Cortex of kidney (tissue), 1 donor: ENCODE measurements at places on chromosomes 12 and 14.

DNA sequence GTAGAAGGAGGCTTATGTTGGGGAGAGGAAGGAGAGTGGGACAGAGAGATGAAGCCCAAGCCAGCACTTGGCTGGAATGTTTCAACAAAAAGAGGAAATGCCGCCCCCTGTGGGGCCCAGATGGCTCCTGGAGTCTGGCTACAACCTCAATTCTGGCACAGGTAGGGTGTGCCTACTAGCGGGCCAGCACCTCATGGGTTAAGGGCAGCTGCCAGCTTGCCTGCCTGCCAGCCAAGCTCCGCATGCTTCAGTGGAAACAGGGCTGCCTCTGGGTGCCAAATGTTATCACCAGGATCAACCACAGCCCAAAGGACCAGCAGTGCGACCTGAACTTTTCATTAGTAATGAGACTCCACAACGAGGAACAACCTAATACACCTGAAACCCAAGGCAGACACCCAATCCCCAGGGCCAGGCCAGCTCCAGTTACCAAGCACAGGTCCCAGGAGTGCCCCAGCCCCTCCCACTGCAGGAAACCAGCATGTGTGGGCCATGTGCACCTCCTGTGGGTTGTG, 11.3 kb downstream of the RAB15 start:
- DNase-seq: no peak

GRCh38 chr12:68034567-68034966, 45.3 kb downstream of the IFNG-AS1 start:
- DNase-seq: no peak

- no peak for DNase-seq
Observed at GRCh38 chr12:89750389-89751351, 42.0 kb upstream of the ATP2B1 start.

DNA sequence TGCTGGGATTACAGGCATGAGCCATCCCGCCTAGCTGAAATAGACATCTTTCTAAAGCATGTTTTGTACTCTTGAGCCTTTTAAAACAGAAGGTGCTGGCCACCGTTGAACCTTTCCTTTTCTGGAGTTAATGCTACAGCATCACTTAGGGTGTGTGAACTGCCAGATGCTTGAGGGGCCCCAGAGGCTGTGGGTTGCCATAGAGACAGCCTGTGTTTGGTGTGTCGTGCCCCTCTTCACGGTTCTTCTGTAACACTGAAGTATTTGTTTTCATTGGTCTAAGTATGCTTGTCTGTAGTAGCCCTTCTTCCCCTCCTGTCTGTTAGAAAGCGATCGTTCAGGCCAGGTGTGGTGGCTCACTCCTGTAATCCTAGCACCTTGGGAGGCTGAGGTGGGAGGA, 30.8 kb downstream of the PLEKHG3 start:
- DNase-seq: no peak

DNA sequence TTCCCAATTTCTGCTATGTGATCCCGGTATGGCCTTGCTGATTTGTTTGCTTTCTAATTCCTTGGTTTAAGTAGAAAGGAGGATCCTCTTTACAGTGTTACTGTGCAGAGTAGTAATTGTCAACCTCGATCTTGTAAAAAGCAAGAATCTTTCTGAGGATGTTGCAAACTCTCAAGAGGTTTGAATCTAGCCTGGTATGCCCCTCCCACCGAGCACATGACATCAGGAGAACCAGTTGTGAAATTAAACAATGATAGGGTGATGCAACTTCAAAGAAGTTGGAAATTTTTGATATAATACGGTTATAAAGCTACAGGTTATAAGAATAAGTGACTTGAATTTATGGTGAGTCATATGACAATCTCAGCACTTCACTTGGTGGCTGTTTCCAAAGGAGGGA, 35.0 kb upstream of the FUT8 start:
- DNase-seq: no peak

DNA sequence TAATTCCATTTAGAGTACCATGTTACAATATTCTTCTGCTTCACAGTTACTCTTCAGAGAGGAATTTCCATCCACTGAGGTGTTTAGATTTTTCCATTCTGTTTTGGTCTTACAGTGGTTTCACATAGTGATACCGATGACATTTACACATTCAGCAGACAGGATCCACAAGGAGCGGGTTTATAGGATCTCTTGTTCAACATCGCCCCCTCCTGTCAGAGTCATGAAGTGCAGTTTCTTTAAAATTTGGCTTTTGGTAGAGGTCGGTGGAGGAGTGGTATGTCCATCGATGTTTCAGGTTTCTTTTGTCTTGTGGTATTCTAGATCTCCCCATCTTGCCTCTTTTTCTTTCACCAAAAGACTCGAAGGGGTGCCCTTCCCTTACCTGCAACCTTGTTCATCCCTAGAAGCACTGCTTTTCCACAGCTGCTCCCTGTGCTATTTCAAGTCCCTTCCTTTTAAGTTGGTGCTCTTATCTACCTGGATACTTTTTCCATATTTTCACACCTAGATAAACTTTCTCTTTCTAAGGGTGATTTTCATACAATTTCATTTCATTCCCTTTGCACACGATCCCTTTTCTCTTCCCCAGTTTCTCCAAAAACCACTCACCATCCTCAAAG, 181.3 kb downstream of the ITPR2 start:
- DNase-seq: no peak

GRCh38 chr12:19026614-19027488, 102.7 kb upstream of the PLEKHA5 start:
- no peak for DNase-seq

DNA sequence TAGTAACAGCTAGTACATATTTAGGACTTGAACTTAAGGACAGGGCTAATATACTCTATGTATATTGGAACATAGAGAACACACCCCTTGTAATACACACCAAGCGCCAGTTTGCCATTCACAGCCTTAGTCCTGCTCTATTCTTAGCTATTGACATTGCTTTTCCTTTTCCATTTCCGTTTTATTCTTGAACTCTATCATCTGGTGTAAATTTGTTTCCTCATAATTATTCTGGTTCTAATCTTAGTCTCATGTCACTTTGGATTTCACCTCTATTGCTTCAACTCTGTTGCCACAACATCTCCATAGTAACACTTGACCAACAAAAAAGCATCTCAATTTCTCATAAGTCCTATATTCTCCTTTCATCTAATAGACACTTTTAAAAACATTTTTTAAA, 225.7 kb downstream of the PHLDA1 start:
- no peak for DNase-seq

GRCh38 chr12:13181375-13182070, 15.0 kb upstream of the EMP1 start:
- DNase-seq: no peak

GRCh38 chr14:23660290-23661226, 24.4 kb downstream of the DHRS2 start:
- DNase-seq: no peak

DNA sequence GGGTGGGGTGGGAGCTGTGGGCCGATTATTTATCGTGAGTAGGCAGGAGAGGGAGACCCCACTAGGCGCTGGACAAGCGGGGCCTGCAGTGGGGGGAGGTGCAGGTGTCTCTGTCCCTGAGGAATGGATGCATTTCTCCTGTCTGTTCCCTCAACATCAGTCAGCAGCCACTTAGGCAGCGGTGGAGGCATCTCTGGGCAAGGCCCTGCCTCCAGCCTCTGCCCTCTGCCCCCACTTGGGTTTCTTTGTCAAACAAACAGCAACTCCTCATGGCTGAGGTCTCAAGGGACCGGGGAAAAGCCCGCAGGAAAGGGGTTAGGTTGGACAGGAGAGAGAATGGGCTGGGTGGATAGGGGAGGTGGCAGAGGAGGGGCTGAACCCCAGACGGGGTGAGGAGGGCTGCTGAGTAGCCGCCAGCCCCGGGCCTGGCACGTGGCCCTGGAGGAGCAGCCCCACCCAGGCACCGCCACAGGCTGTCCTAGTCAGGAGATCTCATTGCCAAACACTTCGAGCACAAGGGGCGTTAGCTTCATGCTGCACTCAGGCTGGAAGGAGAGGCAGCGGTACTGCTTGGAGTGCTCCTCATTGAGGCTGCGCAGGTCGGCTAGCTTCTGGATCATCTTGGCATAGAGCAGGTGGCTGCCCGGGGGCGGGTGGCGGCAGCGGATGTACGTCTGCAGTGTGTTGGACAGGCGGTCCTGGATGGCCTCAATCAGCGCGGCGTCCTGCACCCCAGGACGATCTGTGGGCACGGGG, 24.7 kb upstream of the HDAC7 start:
- DNase-seq: no peak

DNA sequence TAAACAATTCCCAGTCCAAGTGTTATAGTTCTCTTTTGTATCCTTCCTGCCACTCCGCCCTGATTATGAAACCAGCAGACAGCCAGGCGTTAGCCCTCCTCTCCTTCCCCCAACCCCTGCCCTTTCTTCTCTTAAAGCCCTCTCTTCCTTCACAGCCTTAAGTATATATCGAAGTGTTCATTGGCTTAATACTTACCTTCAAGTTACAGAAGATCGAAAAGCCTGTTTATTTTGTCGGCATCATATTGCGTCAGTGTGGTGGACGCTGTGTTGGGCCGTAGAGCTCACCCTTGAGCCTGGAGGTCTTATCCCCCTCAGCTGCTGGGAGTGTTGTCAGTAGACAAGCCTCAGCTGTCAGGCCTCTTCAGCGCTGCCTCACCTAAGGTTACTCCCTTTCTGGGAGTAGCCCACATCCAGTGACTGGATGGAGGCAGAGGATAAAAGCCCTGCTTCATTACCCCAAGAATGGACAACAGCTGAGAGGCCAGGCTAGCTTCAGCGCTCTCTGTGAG, 36.2 kb downstream of the CMAS start:
- no peak for DNase-seq

- DNase-seq: no peak
Observed at GRCh38 chr12:9271875-9272274, 63.7 kb upstream of the PZP start.

DNA sequence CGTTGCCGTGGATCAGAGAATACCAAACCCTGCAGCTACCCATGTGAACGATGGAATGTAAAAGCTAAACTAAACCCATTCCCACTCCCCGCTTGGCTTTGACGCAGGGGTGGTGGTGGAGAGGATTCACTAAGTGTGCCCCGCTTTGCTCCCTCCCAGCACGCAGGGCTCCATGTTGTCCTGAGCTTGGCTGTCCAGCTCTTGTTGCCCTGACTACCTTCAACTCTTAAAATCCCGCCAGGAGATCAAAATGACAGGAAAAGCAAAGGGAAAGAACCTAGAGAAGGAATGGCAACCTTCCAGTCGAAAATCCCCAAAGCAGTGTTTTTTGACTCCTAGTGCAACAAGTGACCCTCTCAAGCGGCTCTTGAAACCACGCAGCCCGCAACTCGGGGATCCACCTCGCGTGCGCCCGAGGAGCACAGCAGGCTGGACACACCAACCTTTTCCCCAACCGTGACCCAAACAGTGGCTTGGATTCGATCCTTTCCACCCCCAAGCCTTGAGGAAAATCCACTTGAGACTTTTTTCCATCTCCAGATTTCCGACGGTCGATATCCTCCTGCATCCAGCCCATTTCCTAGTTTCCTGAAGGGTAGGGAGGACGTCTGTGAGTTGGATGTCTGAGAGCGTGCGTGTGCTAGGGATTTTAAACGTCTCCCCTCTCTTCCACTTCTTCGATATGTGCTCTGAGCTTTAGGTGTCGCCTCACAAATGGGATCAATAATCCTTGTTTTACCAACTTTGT, 1.4 kb downstream of the SYT10 start:
- no peak for DNase-seq

- no peak for DNase-seq
Observed at GRCh38 chr12:90253136-90253535, 544.5 kb upstream of the ATP2B1 start.

DNA sequence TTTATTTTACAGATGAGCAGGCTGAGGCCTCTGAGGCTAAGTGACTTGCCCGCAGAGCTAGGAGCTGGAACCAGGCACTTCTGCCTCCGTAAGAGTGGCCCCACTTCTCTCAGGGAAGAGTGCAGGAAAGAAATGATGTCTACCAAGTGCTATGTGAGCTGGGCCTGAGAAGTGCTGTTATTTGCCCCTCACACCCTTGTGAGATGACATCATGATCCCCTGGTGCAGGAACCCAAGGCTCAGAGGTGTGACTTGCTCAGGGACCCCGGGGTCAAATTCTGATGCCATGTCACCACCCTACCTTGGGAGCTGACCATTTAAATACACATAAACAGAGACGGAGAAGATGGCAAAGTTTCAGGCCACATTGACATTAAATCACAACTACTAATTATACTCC, 63.7 kb upstream of the DDX11 start:
- no peak for DNase-seq

- no peak for DNase-seq
Observed at GRCh38 chr14:29311983-29312382, 545.4 kb downstream of the FOXG1 start.

GRCh38 chr14:33692762-33693161, 258.1 kb downstream of the EGLN3 start:
- no peak for DNase-seq

DNA sequence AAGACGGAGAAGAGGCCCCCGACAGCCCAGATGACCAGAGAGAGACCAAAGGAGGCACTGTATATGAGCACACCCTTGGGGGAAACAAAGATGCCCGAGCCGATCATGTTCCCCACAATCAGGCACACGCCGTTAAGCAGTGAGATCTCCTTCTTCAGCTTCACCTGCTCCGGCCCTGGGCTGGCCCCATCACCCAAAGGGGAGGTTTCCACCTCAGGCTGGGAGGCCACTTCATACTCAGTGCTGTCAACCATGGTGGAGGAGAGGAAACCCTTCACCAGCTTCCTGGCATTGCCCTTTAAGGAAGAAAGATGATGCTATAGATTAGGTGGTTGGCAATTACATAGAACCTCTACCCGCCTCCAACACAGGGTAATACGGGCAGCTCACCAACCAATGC, 2.1 kb downstream of the SLC7A7 start:
- DNase-seq: no peak

- no peak for DNase-seq
Observed at GRCh38 chr12:41466802-41467201, 278.7 kb downstream of the PDZRN4 start.

DNA sequence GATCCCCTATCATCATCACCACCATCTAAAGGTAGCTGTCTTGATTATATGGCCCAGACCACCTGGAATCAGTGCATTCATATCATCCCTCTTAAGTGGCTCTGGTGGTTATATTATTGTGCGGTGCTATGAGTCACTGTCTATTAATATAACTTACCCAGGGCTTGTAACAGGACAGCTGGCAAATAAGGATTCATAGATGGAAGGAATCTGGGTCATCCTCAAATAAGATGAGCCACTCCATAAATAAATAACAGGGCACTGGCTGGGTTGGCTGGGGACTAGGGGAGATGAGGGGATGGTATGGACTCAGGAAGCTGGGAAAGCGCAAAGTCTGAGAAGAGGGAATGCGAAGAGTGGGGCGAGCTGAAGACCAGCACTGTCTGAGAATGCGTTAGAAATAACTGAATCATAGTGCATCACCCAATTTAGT, 216.1 kb downstream of the NUAK1 start:
- DNase-seq: no peak
